ENCODE measurements at places on chromosomes 2 and 18.
A peak's percentile ranks its signal among the peaks of the same experiment; 100 is the strongest.

GRCh38 chr18:22932885-22933205 is 283 bp upstream of the RBBP8 start:
- DNase-seq = no peak

DNA sequence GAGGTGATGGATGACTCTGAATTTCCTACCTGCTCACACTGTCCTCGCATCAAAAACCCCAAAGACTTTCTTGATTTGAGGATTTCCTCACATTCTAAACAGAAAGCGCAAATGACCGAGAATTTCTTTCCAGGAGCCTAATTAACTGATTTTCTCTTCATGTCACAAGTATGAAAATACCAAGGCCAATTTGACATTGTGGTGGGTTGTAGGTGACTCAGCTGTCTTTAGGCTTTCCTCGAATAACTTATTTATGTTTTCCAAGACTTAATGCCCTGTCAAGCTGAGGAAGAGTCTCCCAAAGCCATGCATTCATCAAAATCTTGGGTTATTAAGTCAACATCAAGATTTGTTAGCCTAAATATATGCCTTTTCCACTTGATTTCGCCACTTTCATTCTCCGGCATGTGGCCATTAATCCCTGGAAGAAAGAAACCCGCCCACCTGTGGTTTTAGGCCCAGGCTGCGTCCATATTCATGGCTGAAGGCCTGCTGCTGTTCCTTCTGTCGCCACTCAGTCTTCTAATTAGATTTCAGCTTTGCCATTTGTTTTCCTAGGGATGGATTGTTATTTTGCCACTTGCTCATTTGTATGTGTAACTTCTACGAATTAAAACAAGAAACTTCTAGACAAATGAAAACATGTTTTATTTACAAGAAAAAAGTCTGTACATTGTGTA is 84.9 kb downstream of the ST6GAL2 start:
- DNase-seq = no peak

DNA sequence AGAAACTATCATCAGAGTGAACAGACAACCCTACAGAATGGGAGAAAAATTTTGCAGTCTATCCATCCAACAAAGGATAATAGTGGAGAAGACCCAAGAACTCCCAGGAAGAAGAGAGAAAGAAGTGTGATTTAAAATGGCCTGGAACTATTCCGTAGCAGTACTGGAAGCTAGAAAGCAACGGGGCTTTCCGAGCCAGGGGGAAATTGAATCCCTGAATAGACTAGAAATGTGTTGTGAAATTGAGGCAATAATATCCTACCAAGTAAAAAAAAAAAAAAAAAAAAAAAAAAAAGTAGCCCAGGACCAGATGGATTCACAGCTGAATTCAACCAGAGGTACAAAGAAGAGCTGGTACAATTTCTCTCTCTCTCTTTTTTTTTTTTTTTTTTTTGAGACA is 69.3 kb downstream of the FARP2 start:
- DNase-seq = no peak

GRCh38 chr2:8344144-8345097 is 337.4 kb upstream of the ID2 start:
- no peak for DNase-seq

DNA sequence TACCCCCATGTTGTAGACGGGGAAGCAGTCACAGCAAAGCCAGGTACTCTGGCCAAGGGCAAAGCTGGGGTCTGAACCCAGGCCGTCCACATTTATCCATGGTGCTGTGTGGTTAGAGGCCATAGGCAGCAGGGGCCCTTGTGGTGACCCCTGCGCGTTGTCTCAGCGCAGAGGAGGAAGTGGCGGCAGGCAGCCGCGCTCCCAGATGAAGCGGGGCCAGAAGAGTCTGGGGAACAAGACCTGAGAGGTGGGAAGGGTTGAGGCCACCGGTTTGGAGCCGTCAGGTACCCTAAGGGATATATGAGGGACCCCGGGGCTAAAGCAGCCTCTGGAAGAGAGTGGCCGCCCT is 770 bp downstream of the ZNF396 start:
- DNase-seq = peak; percentile 71

DNA sequence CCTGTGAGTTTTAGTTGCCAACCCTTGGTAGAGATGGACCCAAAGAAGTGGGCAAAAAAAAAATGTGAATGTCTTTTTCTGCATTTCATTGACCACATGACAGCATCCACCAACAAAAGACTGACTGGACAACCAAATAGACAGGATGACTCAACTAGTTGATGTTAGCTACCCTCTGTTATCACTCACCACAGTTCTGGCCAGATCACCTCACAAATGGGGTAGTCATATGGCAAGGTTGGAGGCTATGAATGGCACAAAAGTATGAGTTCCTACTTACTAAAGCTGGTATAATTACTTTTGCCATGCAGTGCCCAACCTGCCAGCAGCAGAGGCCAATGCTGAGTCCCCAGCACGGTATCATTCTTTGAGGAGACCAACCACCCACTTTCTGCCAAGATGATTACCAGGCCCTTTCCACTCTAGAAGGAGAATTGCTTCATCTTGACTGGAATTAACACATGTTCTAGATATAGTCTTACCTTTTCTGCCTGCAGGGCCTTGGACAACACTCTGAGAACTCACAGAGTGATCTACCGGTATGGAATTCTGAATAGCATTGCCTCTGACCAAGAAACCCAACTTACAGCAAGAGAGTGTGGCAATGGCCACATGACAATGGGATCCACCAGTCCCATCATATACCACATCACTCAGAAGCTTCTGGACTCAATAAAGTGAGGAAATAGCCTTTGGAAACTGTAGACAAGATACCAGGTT is 20.1 kb upstream of the TCF7L1 start:
- DNase-seq = no peak

- peak; percentile 67 for DNase-seq
Measured at GRCh38 chr2:60882971-60883753, 1.8 kb downstream of the REL start.

- no peak for DNase-seq
Measured at GRCh38 chr2:16023506-16024360, 83.4 kb downstream of the MYCN start.

- DNase-seq = no peak
Measured at GRCh38 chr2:17519486-17519885, 1.2 kb upstream of the RAD51AP2 start.
